Hepatocyte (in vitro differentiated cells): ENCODE measurements at places on chromosomes 5 and 9.

DNA sequence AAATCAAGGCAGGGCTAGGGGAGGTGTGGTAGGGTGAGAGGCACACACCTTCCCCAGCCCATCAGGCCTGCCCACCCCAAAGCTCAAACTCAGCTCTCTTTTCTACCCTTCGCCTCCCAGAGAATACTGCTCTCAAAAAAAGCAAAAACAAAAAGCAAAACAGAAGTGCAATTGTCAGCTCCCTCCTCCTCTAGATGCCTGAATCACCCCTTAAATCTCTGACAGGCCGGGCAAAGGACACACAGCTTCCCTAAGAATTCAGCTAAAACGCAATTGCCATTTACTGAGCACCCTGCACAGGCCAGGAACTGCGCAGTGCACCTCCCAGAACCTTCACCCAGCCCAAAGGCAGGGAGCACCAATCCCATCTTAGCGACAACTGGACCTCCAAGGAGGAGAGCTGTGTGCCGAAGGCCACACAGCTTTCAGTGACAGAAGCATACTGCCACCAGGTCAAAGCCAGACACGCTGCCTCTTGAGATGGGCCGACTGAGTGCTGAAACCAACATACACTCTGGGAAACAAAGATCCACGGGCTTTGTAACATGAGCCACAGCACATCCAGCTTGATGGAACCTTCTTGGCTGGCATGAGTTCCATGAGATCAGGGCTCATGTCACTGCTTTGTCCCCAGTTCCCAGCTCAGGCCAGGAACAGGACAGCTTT, 53.4 kb upstream of the STXBP1 start:
- no peak for DNase-seq
- H3K27ac ChIP-seq = peak overlapping the region; percentile 95
- peaks cover 50% of the 10 kb centered on the region for H3K4me1 ChIP-seq
- H3K27me3 ChIP-seq = no peaks in the 10 kb centered on the region
- no peak overlapping the region for H3K4me3 ChIP-seq
- no peaks in the 10 kb centered on the region for H3K36me3 ChIP-seq

GRCh38 chr5:22390888-22391287, 462.3 kb downstream of the CDH12 start:
- H3K4me3 ChIP-seq = no peak overlapping the region
- no peak for DNase-seq
- H3K4me1 ChIP-seq = no peaks in the 10 kb centered on the region
- no peak overlapping the region for H3K27ac ChIP-seq
- H3K27me3 ChIP-seq = no peaks in the 10 kb centered on the region

DNA sequence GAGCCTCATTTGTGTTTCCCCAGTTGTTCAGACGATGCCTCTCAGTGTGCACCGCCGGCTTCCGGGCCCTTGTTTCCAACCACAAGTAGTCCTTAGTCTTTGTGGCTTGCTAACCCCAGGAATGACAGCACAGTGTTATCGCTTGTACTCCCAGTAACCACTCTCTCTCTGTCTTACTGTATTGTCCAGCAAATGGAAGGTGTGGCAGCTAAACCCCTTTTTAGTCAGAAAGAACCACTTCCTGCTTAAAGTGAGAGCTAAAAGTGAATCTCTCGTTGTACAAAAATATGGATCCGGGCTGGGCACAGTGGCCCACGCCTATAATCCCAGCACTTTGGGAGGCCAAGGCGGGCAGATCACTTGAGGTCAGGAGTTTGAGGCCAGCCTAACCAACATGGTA, 61.3 kb downstream of the ENC1 start:
- DNase-seq = no peak
- H3K27ac ChIP-seq = peak overlapping the region; percentile 78
- H3K27me3 ChIP-seq = no peaks in the 10 kb centered on the region
- H3K4me3 ChIP-seq = no peak overlapping the region
- peaks cover 14% of the 10 kb centered on the region for H3K4me1 ChIP-seq

- peak overlapping the region; percentile 96 for H3K27ac ChIP-seq
- no peaks in the 10 kb centered on the region for H3K4me1 ChIP-seq
- H3K27me3 ChIP-seq = no peaks in the 10 kb centered on the region
These were observed 400 bp downstream of the KDM4C start for GRCh38 chr9:6758248-6758497.

- no peak overlapping the region for H3K4me3 ChIP-seq
- no peak overlapping the region for H3K27ac ChIP-seq
- no peak for DNase-seq
- no peaks in the 10 kb centered on the region for H3K4me1 ChIP-seq
- H3K27me3 ChIP-seq = no peaks in the 10 kb centered on the region
These were observed 54.3 kb upstream of the TNFSF15 start for GRCh38 chr9:114860187-114860586.

- no peaks in the 10 kb centered on the region for H3K27me3 ChIP-seq
- no peaks in the 10 kb centered on the region for H3K36me3 ChIP-seq
- no peak overlapping the region for H3K4me3 ChIP-seq
- peak; percentile 24 for DNase-seq
These were observed 1.5 kb upstream of the DTWD2 start for GRCh38 chr5:118989816-118990215.
